Thyroid gland (tissue), 4 donors: ENCODE measurements at places on chromosomes 11 and 22. TPM values are rescaled to one million over a fixed set of nuclear protein-coding genes. Genes with fewer than 3 reads are reported as not detected.

Gene SULT4A1
- not detected for total RNA-seq

Gene FOSL1
- total RNA-seq = 1.6 TPM

Gene LARGE2
- 11.2 TPM for total RNA-seq

Gene ANKK1
- 1.1 TPM for total RNA-seq

Gene SLC7A4
- 0.45 TPM for total RNA-seq

Gene MRPL49
- total RNA-seq = 112 TPM

Gene EFCAB6
- 10.9 TPM for total RNA-seq

DNA sequence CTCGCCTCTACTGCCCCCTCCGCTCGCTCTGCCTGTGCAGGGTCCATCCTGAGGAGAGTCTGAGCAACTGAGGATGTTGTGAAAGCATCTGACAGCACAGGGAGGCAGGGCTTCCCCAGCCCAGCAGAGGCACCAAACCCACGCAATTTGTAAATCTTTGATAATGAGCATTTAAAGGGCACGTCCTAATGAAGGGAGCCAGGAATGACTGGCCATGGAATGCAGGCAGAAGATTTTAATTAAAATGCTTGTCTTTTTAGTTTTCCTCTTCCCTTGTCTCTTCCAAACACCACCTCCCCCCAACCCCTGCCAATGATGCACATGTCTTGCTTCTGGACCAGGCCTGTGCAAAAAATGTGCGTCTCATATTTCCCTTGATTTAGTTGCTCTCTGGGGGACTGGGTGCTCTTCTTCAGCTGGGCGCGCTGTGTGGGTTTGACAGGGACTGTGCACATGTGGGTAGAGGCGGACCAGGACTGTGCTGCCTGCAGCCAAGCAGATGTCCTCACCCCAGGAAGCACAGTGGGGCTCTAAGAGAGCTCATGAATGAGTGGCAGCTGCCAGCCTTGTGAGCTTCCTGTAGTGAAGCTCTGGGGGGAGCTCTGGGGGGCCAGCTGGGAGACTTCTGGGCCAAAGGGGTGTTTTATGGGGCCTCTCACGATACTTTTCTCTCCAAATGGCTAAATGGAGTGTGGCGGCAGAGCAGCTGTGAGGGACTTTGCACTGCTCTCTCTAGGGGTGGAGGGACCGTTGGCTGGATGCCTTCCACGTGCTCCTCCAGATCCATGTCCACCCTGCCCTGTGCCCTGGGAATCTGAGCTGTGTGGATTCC, 273.5 kb downstream of the ST3GAL4 start:
- DNase-seq = no peak
- H3K27ac ChIP-seq = no peak overlapping the region
- H3K4me3 ChIP-seq = no peak overlapping the region
- H3K27me3 ChIP-seq = no peaks in the 10 kb centered on the region
- no peaks in the 10 kb centered on the region for H3K4me1 ChIP-seq
- H3K36me3 ChIP-seq = no peaks in the 10 kb centered on the region

- no peaks in the 10 kb centered on the region for H3K27me3 ChIP-seq
- no peak overlapping the region for H3K4me3 ChIP-seq
- no peak overlapping the region for H3K27ac ChIP-seq
- H3K4me1 ChIP-seq = peaks cover 11% of the 10 kb centered on the region
- DNase-seq = no peak
Measured at GRCh38 chr11:2668876-2669275, 30.9 kb downstream of the KCNQ1OT1 start.

DNA sequence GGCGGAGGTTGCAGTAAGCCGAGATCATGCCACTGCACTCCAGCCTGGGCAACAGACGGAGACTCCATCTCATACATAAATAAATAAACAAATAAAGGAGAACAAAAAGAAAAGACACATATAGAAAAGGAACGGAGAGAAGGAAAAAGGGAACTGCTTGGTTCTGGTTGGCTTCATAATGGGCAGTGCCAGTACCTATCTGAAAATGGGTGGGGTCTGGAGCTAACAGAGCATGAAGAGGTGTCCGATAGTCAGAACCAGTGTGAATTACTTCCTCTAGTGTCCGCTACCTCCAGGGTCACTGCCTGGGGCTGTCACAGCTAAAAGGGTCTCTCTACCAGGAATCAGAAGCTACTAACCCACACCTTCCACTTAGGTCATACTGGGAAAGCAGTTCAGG, 27.2 kb upstream of the TTC28 start:
- no peaks in the 10 kb centered on the region for H3K36me3 ChIP-seq
- H3K4me1 ChIP-seq = peaks cover 17% of the 10 kb centered on the region
- no peak overlapping the region for H3K4me3 ChIP-seq
- no peak for DNase-seq
- H3K27me3 ChIP-seq = no peaks in the 10 kb centered on the region

DNA sequence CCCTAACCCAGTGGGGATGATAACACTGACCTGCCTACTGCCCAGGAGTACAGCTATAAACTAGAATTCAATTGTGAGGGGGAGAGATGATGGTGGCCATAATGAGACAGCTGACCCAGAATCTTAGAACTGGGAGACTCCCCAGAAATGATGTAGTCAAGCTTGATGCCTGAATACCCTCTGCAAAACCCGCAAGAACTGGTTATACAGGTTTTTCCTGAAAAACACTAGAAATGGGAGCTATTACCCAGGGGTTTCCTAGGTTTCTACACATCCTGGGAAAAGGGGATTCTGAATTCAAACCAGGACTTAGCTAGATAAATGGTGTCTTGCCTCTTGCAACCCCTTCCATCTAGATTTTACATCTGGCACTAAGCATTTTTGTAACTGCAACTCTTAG, 113.8 kb upstream of the NARS2 start:
- H3K27ac ChIP-seq = no peak overlapping the region
- H3K4me1 ChIP-seq = peaks cover 6% of the 10 kb centered on the region
- no peak overlapping the region for H3K4me3 ChIP-seq

DNA sequence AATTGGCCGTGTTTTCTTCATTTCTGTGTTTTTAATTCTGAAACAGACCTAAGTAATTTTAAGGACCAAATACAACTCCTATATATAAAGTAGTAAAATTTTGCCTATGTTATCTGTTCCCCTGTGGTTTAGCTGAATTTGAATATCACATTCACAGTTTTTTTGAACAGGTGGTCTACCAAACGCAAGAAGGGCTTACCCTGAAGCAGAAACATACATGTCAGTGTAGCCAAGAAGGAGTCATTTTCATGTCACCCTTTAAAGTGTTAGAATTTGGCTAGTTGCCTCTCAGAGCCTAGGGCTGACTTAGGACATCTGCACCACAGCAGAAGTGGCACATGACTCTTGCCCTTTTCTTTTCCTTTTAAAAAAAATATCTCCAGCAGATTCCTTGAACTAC, 34.3 kb downstream of the MYBPC3 start:
- no peak for DNase-seq
- peaks cover 42% of the 10 kb centered on the region for H3K36me3 ChIP-seq
- H3K27me3 ChIP-seq = no peaks in the 10 kb centered on the region
- no peaks in the 10 kb centered on the region for H3K4me1 ChIP-seq
- H3K4me3 ChIP-seq = no peak overlapping the region
- H3K27ac ChIP-seq = no peak overlapping the region

DNA sequence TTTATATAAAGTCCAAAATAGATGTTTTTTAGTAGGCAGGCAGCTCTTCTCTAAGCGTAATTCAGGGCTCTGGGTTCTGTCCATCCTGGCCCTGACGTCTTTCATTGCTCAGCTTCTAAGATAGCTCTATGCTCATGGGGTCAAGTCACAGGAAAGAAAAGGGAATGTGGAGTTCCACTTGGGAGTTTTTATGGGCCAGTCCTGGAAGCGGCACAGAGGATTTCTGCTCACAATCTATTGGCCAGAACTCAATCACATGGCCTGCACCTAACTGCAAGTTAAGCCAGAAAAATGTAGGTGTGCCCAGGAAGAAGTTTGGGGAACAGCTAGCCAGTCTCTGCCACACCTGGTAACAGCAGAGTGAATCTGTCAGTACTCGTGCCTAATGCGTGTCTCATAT, 7.4 kb upstream of the ZBTB16 start:
- H3K4me3 ChIP-seq = no peak overlapping the region
- peaks cover 3% of the 10 kb centered on the region for H3K4me1 ChIP-seq
- H3K27ac ChIP-seq = no peak overlapping the region
- no peaks in the 10 kb centered on the region for H3K27me3 ChIP-seq
- H3K36me3 ChIP-seq = no peaks in the 10 kb centered on the region
- no peak for DNase-seq

GRCh38 chr11:82045748-82046457, 687.8 kb downstream of the FAM181B start:
- DNase-seq = no peak
- no peaks in the 10 kb centered on the region for H3K36me3 ChIP-seq
- no peak overlapping the region for H3K27ac ChIP-seq
- H3K27me3 ChIP-seq = no peaks in the 10 kb centered on the region
- no peaks in the 10 kb centered on the region for H3K4me1 ChIP-seq

DNA sequence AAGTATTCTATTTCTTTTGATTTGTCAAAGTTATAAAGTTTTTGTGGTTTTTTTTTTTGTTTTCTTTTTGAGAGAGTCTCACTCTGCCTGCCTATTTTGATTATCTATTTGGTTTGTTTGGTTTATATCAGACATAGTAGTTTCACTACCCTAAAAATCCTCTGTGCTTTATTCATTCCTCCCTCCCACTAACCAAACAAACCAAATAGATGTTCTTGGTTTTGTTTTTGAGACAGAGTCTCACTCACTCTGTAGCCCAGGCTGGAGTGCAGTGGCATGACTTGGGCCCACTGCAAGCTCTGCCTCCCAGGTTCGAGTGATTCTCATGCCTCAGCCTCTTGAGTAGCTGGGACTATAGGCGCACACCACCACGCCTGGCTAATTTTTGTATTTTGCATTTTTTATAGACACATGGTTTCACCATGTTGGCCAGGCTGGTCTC, 67.9 kb downstream of the ENTHD1 start:
- H3K36me3 ChIP-seq = no peaks in the 10 kb centered on the region
- H3K27ac ChIP-seq = no peak overlapping the region
- H3K4me3 ChIP-seq = no peak overlapping the region
- no peaks in the 10 kb centered on the region for H3K4me1 ChIP-seq

DNA sequence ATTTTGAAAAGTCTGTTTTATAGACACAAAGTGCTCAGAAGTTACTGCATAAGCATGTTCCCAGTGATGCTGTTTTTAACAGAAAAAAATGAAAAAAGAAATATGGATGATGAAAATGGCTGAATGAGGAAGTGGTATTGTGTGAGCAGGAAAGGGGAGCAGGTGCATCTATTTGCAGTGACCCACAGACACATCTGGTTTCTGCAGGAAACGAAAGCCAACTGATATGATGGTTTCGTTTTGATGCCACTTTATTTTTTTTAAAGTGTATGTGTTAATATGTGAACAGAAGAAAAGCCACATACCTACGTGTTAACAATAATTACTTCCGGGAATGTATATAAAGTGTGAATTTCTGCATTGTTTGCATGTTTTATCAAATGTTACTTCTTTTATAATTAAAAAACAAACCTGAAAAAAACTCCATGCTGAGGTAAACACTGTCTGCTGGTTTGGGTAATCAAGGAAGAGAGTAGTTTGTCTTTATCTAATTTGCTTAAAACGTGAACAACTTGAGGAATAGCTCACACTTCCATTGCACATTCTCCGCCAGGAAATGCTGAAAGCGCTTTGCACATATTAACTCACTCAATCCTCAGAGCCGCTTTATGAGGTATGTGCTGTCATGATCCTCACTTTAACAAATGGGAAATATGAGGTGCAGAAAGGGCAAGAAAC, 1335.9 kb downstream of the TBC1D22A start:
- H3K4me3 ChIP-seq = no peak overlapping the region
- H3K4me1 ChIP-seq = no peaks in the 10 kb centered on the region
- DNase-seq = no peak
- H3K27ac ChIP-seq = no peak overlapping the region
- H3K27me3 ChIP-seq = no peaks in the 10 kb centered on the region
- no peaks in the 10 kb centered on the region for H3K36me3 ChIP-seq

- DNase-seq = no peak
- no peak overlapping the region for H3K4me3 ChIP-seq
- no peaks in the 10 kb centered on the region for H3K27me3 ChIP-seq
- H3K4me1 ChIP-seq = no peaks in the 10 kb centered on the region
- no peaks in the 10 kb centered on the region for H3K36me3 ChIP-seq
Measured at GRCh38 chr11:9210224-9210921, 54.8 kb downstream of the DENND5A start.

GRCh38 chr11:46421257-46421880, 29.8 kb upstream of the CHRM4 start:
- H3K4me3 ChIP-seq = no peak overlapping the region
- H3K4me1 ChIP-seq = no peaks in the 10 kb centered on the region
- H3K27ac ChIP-seq = no peak overlapping the region
- DNase-seq = no peak
- H3K36me3 ChIP-seq = peaks cover 14% of the 10 kb centered on the region

GRCh38 chr11:1221848-1222311, 986 bp upstream of the MUC5B start:
- H3K36me3 ChIP-seq = no peaks in the 10 kb centered on the region
- no peak overlapping the region for H3K27ac ChIP-seq
- H3K4me3 ChIP-seq = no peak overlapping the region
- no peak for DNase-seq
- no peaks in the 10 kb centered on the region for H3K27me3 ChIP-seq

- no peak for DNase-seq
- no peaks in the 10 kb centered on the region for H3K27me3 ChIP-seq
- no peaks in the 10 kb centered on the region for H3K4me1 ChIP-seq
- no peak overlapping the region for H3K4me3 ChIP-seq
- H3K36me3 ChIP-seq = no peaks in the 10 kb centered on the region
- no peak overlapping the region for H3K27ac ChIP-seq
Measured at GRCh38 chr11:78878631-78879030, 304.0 kb upstream of the NARS2 start.

- no peaks in the 10 kb centered on the region for H3K36me3 ChIP-seq
- no peak for DNase-seq
- no peaks in the 10 kb centered on the region for H3K27me3 ChIP-seq
Measured at GRCh38 chr11:72779495-72780128, 14.2 kb downstream of the STARD10 start.

GRCh38 chr11:83278351-83278750, 7.8 kb downstream of the CCDC90B start:
- no peak overlapping the region for H3K4me3 ChIP-seq
- no peak for DNase-seq
- no peaks in the 10 kb centered on the region for H3K27me3 ChIP-seq
- H3K4me1 ChIP-seq = peaks cover 6% of the 10 kb centered on the region
- peaks cover 5% of the 10 kb centered on the region for H3K36me3 ChIP-seq

DNA sequence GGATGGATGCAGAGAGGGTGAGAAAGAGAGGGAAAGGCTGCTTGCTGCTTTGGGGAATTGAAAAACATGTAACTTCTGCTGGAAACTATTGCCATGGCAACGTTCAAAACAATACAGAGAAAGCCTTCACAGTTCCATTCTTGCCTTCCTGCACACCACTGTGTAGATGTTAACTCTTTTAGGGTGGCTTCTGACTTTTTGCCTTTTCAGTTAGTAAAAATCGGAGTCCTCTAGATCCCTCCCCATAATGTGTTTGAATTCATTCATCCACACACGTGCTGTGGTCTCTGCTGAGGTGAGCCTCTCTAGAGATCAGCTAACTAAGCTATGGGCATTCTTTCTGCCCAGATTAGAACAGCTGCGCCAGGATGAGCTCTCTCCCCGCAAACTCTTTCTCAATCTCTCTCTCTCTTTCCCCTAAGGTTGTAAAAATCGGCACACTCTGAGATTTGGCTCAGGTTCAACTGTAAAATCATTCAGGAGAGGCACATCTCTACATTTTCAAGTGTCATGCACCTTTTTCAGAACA, 1178.3 kb downstream of the LRRC4C start:
- no peak for DNase-seq
- H3K4me3 ChIP-seq = no peak overlapping the region
- H3K27me3 ChIP-seq = no peaks in the 10 kb centered on the region
- no peak overlapping the region for H3K27ac ChIP-seq
- H3K4me1 ChIP-seq = no peaks in the 10 kb centered on the region

- H3K27ac ChIP-seq = peak overlapping the region; percentile 45
- DNase-seq = peak; percentile 41
- no peaks in the 10 kb centered on the region for H3K36me3 ChIP-seq
- H3K4me1 ChIP-seq = peaks cover 22% of the 10 kb centered on the region
- H3K27me3 ChIP-seq = no peaks in the 10 kb centered on the region
- no peak overlapping the region for H3K4me3 ChIP-seq
Measured at GRCh38 chr11:45021692-45022141, 71.0 kb upstream of the TP53I11 start.
